Cerebellum (tissue), 4 donors: ENCODE measurements at places on chromosomes 6 and 20. TPM values are rescaled to one million over a fixed set of nuclear protein-coding genes. Genes with fewer than 3 reads are reported as not detected.

The EFCAB8 gene
- total RNA-seq: not detected

The WFDC2 gene
- 4.8 TPM for total RNA-seq

The IYD gene
- total RNA-seq: not detected

The ANKEF1 gene
- 3.5 TPM for total RNA-seq

The RUNX2 gene
- 0.54 TPM for total RNA-seq

The OR11A1 gene
- total RNA-seq: not detected

The FERMT1 gene
- 1.1 TPM for total RNA-seq

The PSORS1C1 gene
- total RNA-seq: not detected

The BPI gene
- 0.27 TPM for total RNA-seq

The OR12D3 gene
- not detected for total RNA-seq

The MYT1 gene
- total RNA-seq: 17.2 TPM

The CCND3 gene
- total RNA-seq: 15.5 TPM

The CCN5 gene
- total RNA-seq: not detected

The ASCC3 gene
- 41.6 TPM for total RNA-seq

The EPB41L1 gene
- 68.0 TPM for total RNA-seq

The DBNDD2 gene
- 11.4 TPM for total RNA-seq

The CTCFL gene
- not detected for total RNA-seq

The TMEM74B gene
- total RNA-seq: 6.4 TPM

The SAMD3 gene
- 26.0 TPM for total RNA-seq

The ZHX3 gene
- 16.8 TPM for total RNA-seq

The CD40 gene
- 1.6 TPM for total RNA-seq

The ERVFRD-1 gene
- not detected for total RNA-seq

The CASS4 gene
- 1.1 TPM for total RNA-seq

The SNX9 gene
- 13.3 TPM for total RNA-seq

The LZTS3 gene
- 20.1 TPM for total RNA-seq

The MICB gene
- total RNA-seq: 0.36 TPM

The BRPF3 gene
- total RNA-seq: 27.7 TPM

The RBBP8NL gene
- total RNA-seq: not detected

The EPPIN gene
- not detected for total RNA-seq

The SYNDIG1 gene
- 12.4 TPM for total RNA-seq

The SUMO4 gene
- 12.2 TPM for total RNA-seq

The CDC5L gene
- total RNA-seq: 26.9 TPM

The COL21A1 gene
- 15.5 TPM for total RNA-seq

The NR2E1 gene
- total RNA-seq: not detected

The ZNF292 gene
- 146 TPM for total RNA-seq

The TPX2 gene
- total RNA-seq: 15.4 TPM

The GPR6 gene
- 0.27 TPM for total RNA-seq

The DOK5 gene
- total RNA-seq: 23.6 TPM

The VWA7 gene
- total RNA-seq: 0.36 TPM

The FUT9 gene
- 73.0 TPM for total RNA-seq

The BMP5 gene
- total RNA-seq: 17.4 TPM

The RAB44 gene
- not detected for total RNA-seq

The PRDM13 gene
- total RNA-seq: 4.7 TPM

The LY6G6D gene
- not detected for total RNA-seq

The PBOV1 gene
- total RNA-seq: not detected

The ACTL10 gene
- 0.64 TPM for total RNA-seq
